ENCODE measurements at places on chromosomes 5 and 9.
A peak's percentile ranks its signal among the peaks of the same experiment; 100 is the strongest.

DNA sequence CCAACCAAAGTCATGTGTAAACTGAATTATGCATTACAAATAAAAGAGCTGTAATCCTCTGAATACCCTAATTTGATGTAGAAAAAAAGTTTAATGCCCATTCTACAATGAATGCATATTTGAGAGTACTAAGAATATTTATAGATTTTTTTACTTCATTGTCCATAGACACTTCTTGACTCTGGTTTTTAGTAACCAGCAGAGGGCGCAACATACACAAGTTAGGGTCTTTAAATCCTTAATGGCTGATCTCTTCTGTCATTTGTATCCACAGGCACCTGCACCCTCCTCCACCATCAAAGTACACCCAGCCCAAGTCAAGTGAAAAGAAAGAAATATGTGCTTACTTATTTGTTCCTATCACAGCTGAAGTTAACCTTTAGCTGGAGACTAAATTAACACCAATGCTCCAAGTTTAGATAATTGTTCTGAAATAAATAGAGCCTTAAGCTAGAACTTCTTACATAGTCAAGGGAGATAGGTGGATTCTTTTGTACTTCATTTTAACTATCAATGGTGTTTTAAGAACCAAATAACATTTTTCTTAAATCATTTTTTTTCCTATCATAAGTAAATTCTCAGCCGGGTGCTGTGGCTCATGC is 524.2 kb upstream of the DAB2 start:
- peak; percentile 41 for DNase-seq

- no peak for DNase-seq
Observed at GRCh38 chr5:174825587-174825986, 101.2 kb downstream of the MSX2 start.

- DNase-seq = no peak
Observed at GRCh38 chr9:18068900-18069299, 405.1 kb upstream of the ADAMTSL1 start.

- DNase-seq = no peak
Observed at GRCh38 chr9:137026828-137027227, 1.2 kb downstream of the ABCA2 start.

DNA sequence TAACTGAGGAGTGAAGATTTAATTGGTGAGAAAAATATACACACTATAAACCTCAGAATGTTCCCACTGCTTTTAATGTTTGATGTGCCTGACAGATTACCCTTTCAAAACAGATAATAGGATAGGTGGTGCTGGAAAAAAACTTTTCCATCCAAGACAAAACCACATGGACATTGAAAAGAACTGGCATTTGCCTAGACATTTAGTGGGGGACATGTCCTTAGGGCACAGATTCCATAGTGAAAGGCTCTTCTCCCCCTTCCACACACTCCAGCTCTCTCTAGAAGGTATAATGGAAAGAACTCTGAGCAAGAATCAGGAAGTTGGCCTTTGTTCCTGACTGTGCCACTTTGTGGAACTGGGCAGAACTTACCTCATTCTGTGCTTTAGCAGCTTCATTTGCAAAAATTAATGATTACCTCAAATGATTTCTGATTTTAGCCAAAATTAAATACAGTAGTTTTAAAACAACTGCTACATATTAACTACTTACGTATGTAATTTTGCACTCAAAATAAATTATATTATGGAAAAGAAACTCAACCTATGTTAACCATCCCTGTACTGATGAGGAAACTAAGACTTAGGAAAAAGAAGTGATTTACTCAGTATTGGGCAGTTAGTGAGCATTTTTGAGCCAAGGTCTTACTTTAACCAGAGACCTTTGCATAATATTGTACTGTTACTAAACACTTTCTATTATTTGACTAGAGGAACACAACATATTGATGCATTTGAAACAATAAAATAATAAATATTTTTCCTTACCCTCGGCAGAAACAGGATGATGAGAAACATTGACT is 43.3 kb downstream of the TMC1 start:
- no peak for DNase-seq

DNA sequence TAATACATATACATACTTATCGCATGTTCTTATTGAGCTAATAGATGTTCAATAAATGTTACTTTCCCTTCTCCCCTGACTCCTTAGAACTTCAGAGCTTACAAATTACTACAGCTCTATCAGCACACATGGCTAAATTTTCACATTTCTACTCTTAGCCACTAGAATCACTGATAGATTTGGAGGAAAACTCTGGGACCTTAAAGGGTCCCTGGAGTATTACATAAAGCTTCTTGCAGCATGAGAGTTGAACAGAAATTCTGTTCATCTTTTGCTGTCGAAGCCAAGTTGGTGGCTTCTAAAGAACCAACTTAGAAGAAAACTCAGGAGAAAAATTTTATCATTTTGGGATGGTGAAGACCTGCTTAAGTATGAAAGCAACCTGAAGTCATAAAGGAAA is 15.5 kb downstream of the B4GALT1 start:
- DNase-seq = no peak

GRCh38 chr5:131587541-131587940 is 47.5 kb downstream of the RAPGEF6 start:
- DNase-seq = no peak

- no peak for DNase-seq
Observed at GRCh38 chr5:21236971-21237427, 1249.0 kb upstream of the CDH18 start.

- DNase-seq = no peak
Observed at GRCh38 chr9:133423216-133423615, 1.0 kb downstream of the ADAMTS13 start.

DNA sequence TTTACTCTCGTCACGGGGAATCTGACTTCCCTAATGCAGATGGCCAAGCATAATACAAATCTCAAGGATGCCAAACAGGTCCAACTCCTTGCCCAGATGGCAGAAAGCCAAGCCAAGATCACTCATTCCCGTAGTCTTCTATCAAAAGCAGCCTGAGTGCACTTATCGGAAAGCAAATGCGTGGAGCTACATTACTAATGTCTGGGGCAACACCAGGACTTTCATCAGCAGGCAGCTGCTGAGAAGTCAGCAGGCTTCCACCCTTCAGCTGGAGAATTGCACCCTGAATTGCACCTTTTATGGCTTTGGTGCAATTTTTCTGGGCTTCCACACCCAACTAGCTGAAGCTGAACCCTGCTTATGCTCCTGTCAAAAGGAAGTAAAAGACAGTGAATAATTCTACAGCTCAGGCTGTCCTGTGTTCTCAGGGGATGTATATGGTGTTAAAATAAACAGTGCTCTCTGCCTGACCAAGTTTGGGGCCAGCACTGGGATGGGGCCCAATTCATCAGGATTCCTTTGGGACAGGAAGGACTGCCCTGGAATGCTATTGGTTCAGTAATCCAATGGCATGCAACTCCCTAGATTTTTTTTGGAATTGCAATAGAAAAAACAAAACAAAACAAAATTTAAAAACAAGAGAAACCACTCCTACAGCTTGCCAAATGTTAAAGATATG is 92.6 kb downstream of the DPYSL3 start:
- DNase-seq = no peak

DNA sequence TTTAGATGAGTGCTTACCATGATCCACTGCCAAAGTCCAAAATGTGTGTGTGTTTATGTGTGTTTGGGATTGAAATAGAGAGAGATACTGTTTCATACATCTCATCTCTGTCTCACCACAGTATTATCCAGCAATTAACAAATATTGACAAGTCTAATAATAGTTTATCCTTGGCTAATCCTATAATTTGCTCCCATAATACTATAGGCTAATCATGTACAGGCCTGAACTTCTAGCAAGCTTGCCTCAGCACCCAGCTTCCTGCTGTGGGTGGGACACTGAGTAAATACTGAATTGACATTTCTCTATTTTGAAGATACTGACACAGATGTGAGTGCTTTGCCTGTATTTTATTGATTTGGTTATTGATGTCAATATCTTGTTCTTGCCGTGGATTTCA is 35.3 kb upstream of the KCNV2 start:
- DNase-seq = no peak

DNA sequence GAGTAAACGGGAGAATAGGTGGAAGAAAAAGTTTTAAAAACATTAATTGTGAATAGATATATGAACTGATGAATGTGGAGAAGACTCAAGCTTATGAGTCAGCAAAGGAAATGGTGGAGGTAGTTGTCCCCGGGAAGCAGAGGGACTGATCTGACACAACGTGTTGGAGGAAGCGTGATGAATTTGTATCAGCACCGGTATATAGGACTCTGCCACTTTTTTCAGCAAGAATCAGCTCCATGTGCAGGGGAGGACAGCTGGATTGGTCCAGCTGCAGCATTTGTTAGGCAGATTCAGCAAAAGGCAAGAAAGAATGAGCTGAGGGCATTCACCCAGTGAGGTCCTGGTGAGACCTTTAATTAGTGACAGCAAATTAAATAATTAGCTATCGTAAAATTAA is 276.0 kb downstream of the TENT4A start:
- no peak for DNase-seq

DNA sequence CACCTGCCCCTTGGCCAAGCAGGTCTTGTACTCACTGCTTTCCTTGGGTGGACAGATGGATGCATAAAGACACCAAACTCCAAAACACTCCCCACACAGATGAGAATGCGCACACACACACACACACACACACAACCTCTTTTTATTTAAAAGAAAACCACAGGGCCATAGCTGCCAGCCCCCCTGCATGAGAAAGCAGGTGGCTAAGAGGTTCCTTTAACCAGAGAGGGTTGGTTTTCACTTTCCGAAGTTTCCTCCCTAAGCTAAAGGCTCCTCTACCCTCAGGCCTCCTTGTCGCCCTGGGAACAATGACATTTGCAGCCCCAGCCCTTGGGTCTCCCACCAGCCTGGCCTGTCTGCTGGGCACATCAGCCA is 11.1 kb downstream of the NR5A1 start:
- DNase-seq = no peak

- DNase-seq = no peak
Observed at GRCh38 chr9:83012168-83012921, 50.6 kb downstream of the RASEF start.

GRCh38 chr5:53915120-53915519 is 354.7 kb downstream of the NDUFS4 start:
- no peak for DNase-seq

DNA sequence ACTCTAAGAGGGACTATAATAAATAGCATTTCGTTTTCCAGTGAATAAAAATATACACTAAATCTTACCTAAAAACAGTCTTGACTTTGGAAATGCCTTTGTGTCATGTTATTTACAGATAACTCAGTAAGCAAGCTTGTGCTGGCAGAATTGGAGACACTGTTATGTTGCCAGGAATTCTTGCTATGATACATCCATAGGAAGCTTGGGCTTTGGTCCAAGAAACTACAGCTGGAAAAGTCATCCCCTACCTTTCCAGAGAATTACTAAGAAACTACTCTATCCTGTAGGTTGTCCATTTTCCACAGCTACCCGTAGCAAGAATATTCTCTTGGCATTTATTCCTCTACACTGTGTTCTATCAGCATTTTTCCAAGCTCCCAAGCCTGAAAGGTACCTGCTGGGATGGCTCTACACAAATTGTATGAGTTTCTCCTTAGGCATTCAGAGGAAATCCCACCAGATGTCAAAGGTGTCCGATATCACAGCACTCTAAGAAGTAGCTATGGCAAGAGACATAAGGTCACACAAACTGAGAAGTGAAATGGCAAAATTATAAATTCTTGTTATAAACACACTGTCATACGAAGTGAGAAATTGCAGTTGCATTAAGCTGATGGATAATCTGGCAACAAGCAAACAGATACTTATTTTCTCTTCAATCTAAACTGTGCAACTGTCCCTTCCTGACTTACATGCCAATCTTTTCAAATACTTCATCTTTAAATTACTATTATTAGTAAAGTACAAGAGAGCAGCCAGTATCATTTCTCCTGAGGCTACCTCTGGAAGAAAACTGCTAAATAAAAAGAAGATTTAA is 68.5 kb downstream of the MCTP1 start:
- DNase-seq = no peak

- DNase-seq = no peak
Observed at GRCh38 chr5:125683669-125684068, 739.5 kb upstream of the GRAMD2B start.

- DNase-seq = no peak
Observed at GRCh38 chr5:22372376-22372775, 480.8 kb downstream of the CDH12 start.

DNA sequence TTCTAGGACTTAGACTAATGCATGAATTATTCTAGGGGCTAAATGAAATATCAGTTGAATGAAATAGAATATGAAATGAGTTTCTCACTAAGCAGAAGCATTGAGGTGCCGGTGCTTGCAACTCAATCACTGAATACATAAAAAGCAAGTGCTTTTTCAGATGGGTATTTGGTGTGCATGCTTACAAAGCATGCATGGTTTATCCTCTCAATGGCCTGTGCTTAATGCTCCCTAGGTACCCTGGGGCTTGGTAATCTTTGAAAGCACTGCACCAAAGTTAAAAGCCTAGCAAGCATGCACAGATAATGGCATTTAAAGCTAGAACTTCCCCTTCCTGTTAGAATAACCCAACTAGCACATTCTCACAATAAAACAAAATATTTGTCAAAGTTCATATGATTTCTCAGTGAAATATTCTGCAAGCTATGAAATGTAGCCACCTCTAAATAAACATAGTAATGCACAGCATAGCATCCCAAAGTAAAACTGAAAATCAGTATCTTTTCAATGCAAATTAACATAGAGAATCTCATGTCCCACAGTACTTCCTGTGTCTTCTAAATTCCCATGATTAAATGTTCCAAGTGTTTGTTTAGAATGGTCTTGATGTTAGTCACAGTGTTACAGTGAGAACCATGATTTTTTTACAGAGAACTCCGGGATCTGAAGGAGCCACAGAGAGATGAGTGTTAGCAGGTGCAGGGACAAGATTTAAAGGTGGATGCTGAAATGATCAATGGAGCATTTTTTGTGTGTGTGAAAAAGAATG is 143.4 kb upstream of the CDH6 start:
- DNase-seq = no peak

DNA sequence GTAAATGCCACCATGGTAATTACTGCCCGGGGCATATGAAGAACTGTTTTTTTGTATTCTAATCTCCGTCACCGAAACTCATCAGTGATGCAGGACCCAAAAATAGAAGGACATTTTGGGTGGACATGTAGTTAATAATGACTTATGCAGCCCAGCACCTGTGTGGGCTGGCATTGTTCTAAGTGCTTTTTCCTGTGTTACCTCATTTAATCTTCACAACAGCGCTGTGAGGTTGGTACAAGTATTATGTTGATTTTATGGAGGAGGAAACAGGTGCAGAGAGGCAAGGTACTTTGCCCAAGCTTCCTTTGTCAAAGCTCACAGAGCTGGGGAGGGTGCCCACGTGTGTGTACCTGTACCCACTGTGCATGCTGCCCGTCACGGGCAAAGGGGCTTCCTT is 58.4 kb downstream of the DAPK1 start:
- DNase-seq = no peak

DNA sequence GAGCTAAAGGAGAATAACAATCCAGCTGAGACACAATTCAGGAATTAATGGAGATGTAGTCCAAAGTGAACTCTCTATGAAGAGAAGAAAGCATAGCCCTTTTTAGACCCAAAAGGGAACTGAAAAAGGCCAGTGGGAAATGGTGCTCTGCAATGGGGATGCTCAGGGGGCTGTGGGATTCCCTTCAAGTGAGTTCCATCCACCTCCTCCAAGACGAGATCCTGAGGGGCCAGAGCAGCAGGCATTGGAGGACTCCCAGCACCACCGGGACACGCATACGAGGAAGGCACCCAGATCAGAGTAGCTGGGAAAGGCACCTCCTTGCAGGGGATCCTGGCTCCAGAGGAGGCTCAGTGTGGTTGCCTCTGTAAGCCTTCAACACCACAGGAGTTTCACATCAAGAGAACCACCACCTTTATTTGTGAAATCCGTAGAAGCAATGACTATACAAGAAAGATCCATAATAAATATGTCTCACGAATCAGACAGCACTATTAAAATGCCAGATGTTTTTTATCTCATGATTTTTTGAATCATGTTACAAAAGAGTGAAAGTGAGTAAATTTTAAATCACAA is 288.2 kb downstream of the MED10 start:
- no peak for DNase-seq
